CD4-positive, alpha-beta T cell treated with Interleukin-2 at 100 ng/mL for 4 hours (primary cell): ENCODE measurements at places on chromosomes 11 and 22.
A peak's percentile ranks its signal among the peaks of the same experiment; 100 is the strongest.

- DNase-seq, result no peak
These were observed 826 bp upstream of the PTPRJ start for GRCh38 chr11:47979378-47980087.

DNA sequence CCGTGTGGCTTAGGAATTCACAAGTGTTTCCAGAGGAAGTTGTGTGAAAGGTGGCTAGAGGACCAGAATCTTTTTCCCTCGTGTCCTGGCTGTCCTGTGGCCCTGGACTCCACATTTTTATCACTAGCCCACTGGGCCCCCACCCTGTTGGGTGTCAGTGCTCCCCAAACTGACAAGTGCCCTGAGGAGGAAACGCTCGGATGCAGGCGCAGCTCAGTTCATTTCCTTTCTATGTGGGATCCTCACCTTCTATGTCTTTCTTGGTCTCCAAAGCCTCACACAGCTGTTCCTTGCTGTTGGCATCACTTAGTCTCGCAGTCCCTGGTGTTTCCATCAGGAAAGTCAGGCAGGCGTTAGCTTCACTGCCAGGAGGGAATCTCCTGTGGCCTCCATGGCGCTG lies 68.0 kb upstream of the KCNQ1OT1 start:
- DNase-seq, result no peak

GRCh38 chr11:9878936-9879335 lies 215.1 kb downstream of the SWAP70 start:
- no peak for DNase-seq

GRCh38 chr22:50269970-50270665 lies at the start of gene MAPK11:
Gene MAPK11, minus strand, starts transcription at chr22:50270380. Its CDS starts 88 bp downstream, at chr22:50270292.
- peak; percentile 74 for DNase-seq

GRCh38 chr11:71428861-71429435 lies 19.2 kb downstream of the DHCR7 start:
- DNase-seq, result no peak

DNA sequence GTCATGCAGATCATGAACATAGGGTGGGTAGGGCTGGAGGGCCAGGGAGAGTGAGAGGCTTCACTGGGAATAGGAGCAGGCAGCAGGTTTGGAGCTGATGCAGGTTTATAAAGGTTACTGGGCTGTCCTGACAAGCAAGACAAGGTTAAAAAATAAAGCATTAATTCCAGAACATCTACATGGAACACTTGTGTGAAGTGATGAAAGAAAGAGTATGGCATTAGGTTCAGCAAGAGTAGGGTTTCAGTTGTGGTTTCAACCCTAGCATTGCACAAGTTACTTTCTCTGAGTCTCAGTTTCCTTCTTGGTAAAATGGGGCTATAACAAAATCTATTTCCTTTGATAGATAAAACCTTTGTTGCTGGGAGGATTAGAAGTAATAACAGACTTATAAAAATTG lies 114.6 kb upstream of the SESN3 start:
- DNase-seq, result no peak

GRCh38 chr11:27013781-27014361 lies 20.0 kb downstream of the FIBIN start:
- DNase-seq, result no peak

DNA sequence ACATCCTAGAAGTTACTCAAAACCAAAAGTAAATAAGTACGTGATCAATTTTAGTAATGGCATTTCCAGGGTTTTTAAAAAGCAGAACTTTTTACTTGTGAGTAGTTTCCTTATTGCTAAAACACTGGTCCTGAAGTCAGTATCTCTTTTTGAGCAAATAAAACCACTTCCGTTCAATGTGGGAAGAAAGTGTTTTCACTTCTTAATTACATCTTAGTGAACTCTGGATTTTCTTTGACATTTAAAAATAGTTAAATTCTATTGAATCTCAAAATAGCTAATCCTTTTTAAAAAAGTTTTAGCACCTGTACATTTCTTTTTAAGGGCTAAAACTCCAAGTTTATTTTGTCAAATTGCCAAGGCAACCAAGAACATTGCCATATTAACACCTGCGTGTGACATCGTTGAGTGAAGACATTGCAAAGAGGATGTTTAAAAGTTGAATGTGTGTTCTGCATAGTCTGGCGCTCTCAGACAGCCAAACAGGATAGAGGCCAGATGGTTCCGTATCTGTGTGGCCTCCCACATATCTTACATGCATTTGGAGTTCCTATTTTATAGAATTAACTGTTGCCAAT lies 17.2 kb upstream of the OR5B21 start:
- DNase-seq, result peak; percentile 65

DNA sequence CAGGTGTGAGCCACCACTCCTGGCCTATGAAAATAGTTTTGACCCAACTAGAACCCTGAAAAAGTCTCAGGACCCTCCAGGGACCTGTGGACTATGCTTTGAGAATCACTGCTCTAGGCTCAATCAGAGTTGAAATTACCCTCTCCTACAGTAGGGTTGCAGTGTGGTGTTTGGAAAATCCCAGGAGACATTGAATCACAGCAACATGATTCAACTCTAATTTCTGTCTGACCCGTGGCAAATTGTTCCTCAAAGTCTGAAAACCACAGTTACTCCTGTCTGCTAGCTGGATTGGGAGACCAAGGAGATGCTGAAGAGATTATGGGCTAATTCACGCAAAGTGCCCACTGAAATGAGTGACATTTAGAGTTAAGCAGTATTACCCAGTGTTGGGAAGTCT lies 5.4 kb upstream of the MTMR3 start:
- DNase-seq, result no peak
